ENCODE measurements at places on chromosomes 7 and 10.

- peak; percentile 22 for DNase-seq
Measured at GRCh38 chr10:109912335-109913281, 10.7 kb downstream of the XPNPEP1 start.

GRCh38 chr7:128265156-128265905 lies 24.3 kb downstream of the LEP start:
- DNase-seq = no peak

GRCh38 chr10:131996466-131997365 lies 15.0 kb upstream of the BNIP3 start:
- DNase-seq = no peak

- DNase-seq = no peak
Measured at GRCh38 chr10:119535837-119536507, 6.5 kb downstream of the RGS10 start.

- no peak for DNase-seq
Measured at GRCh38 chr10:107284187-107284586, 119.7 kb upstream of the SORCS1 start.

GRCh38 chr10:128305601-128306345 lies 179.6 kb upstream of the MKI67 start:
- DNase-seq = no peak

- no peak for DNase-seq
Measured at GRCh38 chr10:101568054-101568745, 19.9 kb downstream of the POLL start.

- no peak for DNase-seq
Measured at GRCh38 chr10:132641401-132641800, 103.8 kb downstream of the INPP5A start.

GRCh38 chr10:80173466-80173865 lies 31.9 kb downstream of the ANXA11 start:
- no peak for DNase-seq

DNA sequence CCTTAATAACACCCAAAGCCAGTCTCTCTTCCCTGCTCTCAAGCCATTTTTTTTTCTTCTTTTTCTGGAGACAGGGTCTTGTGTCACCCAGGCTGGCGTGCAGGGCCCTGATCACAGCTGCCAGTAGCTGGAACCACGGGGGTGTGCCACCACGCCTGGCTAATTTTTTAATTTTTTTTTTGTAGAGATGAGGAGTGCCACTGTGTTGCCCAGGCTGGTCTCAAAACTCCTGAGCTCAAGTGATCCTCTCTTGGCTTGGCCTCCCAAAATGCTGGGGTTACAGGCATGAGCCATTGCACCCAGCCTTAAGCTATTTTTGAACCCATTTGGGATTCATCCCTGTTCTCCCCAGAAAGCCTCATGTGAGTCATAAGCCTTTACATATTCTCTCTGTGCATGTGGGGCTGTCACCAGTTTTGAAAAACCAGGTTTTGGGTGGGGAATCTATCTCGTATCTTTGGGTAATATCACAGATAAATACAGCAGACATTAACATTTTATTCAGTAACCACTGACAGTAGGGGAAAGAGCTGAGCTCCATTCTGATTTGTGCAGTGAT lies 15.5 kb downstream of the ZNF487 start:
- DNase-seq = no peak

GRCh38 chr7:134505856-134506255 lies 21.5 kb upstream of the AKR1B10 start:
- no peak for DNase-seq

DNA sequence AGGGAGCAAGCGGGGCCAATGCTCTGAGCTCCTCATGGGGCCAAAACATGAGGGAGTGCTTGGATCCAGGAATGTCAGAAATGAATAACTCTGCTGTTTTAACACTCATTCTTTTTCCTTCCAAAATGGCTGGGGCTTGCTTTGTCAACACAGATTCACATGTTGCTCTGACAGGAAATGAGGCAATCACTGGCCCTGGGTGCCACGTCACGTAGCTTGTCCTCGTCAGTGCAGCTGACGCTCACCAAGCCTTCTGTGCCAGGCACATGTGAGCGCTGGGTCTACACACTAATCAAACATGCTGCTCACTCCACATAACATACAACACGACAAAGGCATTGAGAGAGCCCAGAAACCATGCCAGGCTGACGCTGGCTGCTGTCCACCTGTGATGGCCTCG lies 198.9 kb downstream of the WDR37 start:
- no peak for DNase-seq

GRCh38 chr10:78706256-78706655 lies 362.5 kb upstream of the ZMIZ1 start:
- peak; percentile 45 for DNase-seq

- no peak for DNase-seq
Measured at GRCh38 chr7:36157527-36158320, 4.7 kb downstream of the EEPD1 start.

DNA sequence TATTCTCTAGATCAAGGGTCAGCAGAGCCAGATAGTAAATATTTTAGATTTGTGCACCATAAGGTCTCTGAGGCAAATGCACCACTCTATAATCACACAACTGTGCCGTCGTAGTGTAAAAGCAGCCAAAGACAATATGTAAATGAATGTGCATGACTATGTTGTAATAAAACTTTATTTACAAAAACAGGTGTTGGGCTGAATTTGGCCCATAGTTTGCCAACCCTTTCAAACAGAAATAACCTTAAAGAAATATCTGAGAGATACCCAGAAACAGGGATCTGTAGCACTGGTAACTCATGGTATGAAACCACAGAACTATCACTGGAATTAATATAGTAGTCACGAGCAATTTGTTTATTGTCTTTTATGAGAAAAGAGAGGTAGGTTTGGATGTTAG lies 86.0 kb downstream of the ARID5B start:
- no peak for DNase-seq

- peak; percentile 98 for DNase-seq
Measured at GRCh38 chr10:3811291-3811870, 26.4 kb upstream of the KLF6 start.

GRCh38 chr10:61628875-61629513 lies 33.7 kb upstream of the CABCOCO1 start:
- DNase-seq = peak; percentile 64

DNA sequence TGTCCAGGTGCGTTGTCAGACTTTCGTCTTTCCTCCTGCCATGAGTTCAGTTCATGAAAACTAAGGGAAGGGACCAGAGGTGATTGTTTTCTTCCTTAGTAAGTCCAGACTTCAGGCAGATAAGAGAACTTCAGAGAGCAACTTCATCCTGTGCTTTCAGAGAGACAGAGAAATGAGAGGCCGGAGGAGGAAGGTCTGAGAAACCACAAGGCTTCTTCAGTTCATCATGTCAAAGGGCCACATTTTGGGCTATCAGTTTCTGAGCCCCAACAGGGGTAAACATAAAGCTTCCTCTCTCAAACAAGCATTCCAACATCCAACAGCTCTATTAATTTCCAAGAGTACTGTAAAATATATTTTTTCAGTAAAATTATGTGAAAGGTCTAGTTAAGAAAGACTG lies 668.4 kb upstream of the NRP1 start:
- DNase-seq = no peak

GRCh38 chr10:1343176-1343575 lies 287.0 kb downstream of the WDR37 start:
- no peak for DNase-seq

DNA sequence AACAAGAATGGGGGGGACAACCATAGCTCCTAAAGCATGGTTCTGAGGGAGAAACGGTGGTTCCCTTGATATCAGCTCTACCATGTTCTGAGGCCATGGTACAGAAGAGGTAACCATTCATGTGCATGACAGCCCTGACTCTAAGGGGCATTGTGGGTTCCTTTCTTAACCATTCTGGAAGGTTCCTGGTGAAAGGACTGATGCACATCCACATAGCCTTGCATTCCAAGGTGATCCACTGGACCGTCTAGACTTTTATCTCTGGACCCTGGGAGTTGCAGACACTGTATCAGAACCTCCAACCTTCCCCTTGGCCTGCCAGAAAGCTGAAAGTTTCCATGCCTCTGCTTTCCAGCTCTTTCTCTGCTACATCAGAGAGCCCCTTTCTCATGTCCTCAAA lies 344.3 kb downstream of the KCNMA1 start:
- DNase-seq = no peak

DNA sequence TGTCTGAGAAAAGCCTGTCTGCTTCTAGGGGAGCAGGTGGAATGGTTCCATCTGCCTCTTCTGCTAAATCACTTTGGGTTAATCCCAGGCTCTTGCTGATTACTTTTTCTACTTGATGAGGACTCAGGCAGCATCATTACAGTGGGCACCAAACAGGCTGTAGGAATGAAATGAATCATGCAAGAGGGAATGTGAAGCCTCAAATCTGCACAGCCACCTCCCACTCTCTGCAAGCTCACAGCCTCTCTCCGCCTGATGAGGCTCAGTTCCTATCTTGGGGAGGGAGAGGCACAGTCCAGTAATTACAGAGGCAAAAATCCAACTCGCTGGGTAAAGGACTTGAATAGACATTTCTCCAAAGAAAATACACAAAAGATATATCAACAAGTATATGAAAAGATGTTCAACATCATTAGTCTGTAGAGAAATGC lies 34.0 kb downstream of the HSPA12A start:
- DNase-seq = peak; percentile 52

Measured in RCC 7860 (cell line).